ENCODE measurements at places on chromosomes 2 and 18.

DNA sequence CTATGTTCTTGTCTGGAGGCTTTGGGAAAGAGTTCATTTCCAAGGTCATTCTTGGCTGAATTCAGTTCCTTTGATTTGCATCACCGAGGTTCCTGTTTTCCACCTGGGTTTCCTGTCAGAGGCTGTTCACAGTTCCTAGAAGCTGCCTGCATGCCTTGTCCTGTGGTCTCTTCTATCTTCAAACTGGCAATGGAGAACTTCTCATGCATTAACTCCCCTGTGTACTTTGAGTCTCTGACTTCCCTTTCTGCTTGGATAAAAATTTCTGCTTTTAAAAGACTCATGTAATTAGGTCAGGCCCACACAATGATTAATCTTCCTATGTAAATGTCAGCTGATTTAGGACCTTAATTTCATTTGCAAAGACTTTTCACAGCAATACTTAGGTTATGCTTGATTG, 499.3 kb upstream of the FANCL start:
- DNase-seq = no peak

DNA sequence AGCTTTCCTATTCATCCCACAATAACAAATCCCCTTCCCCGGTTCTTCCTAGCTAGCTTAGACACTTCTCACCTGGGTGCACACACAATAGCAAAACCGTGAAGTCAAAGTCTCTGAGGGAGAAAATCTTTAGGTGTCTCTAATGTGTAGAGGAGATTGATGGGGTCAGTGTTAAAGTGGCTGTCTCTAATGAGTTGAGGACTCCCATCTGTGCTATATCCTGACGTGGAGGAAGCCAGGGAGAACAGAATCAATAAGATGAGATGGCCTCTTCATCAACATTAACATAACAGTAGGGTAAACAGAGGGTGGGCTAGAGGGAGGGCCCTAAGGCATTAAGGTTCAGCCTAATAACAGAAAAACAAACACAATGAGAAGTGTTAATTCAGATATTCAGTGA, 120.4 kb downstream of the SLC5A7 start:
- DNase-seq = no peak

- DNase-seq = no peak
Measured at GRCh38 chr2:11498543-11499034, 32.6 kb upstream of the E2F6 start.

DNA sequence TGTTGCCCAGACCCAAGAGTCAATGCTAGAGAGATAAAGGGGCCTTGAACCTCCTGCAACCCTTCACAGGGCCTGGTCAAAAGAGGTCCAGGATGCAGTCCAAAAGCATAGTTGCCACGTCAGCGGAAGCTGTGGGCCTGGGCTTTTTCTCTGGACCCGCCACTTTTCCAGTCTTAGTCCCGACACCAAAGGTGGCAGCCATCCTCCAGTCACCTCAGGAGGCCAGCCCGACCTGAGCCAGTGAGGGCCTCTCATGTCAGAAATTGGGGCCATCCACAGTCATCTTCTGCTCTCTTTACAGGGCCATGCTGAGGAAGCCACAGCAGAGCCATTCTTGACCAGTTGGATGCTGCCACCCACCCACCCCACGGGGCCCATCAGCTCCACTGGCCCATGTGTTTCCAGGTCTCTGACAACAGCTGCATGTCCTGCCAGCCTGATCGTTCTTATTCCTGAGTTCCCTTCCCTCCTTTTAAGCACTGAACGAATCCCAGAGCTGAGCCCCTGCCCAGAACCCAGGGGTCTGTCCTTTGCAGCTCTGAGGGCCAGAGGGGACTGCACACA, 34.1 kb upstream of the KLHL29 start:
- DNase-seq = no peak

DNA sequence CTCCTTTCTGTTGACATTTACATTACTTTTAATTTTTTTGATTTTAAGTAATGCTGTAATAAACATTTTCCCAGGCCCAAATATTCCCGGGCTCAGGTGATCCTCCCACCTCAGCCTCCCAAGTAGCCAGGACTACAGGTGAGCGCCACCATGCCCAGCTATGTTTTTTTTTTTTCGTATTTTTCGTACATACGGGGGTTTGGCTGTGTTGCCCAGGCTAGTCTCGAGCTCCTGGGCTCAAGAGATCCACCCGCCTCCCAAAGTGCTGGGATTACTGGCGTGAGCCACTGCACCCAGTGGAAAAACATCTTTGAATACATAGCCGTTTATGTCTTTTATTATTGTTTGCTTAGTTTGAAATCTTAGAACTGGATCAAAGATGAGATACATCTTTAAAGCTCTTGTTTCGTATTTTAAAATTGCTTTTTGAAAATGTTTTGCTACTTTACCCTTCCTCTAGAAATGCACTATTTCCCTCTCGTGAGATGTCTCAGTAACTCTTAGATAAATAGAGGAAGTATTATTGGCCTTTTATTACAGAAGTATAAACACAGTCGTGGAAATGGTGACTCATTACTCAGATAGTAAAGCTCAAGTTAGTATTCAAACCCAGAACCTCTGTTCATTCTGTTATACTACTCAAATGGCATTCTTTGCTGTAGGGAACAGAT, 2.4 kb downstream of the SMCHD1 start:
- DNase-seq = no peak

DNA sequence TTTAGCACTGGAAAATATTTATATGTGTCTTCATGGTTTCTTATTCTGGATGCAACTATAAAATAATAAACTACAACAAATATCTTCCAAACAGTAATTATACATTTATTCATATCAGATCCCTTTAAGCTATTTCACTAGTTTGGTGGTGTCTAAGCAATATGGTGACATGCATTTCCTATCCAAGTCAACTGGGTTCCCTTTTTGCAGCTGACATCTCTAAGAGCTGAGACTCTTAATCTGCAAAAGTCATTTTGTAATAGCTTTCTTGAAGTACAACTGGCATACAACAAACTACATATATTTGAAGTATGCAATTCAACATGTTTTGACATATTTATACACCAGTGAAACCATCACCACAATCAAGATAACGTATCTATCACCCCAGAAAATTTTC, 59.9 kb upstream of the SLC1A4 start:
- no peak for DNase-seq

GRCh38 chr2:191441496-191442214, 196.5 kb downstream of the MYO1B start:
- no peak for DNase-seq

GRCh38 chr2:147110317-147110716, 734.5 kb upstream of the ACVR2A start:
- DNase-seq = no peak

DNA sequence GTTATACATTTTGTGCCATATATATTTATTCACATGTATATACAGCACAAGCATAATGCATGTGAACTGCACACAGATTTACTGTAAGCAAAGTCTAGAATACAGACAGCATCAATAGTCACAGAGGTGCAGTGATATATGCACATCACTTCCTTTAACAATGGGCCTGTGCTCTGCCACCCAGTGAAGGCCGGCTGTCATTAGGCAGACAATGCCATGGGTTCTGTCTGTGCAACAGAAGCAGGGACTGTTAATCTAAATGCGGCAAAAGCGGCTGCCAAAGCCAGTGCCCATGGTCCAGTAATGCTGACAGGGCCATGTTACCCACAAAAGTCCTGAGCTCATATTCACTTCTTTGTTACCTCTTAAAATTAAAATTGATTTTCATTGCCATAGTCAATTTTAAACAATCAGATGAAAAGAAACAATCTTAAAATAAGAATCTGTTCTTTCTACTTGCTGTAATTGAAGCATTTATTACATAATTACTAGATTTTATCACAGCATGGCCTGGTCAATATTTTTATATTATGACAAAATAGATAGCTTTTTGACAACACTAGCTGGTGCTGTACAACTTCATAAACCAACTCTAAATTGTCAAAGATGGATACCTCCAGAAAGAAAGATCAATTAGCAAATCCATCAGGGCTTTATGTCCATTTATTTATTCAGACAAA, 232.0 kb downstream of the STK39 start:
- DNase-seq = no peak

DNA sequence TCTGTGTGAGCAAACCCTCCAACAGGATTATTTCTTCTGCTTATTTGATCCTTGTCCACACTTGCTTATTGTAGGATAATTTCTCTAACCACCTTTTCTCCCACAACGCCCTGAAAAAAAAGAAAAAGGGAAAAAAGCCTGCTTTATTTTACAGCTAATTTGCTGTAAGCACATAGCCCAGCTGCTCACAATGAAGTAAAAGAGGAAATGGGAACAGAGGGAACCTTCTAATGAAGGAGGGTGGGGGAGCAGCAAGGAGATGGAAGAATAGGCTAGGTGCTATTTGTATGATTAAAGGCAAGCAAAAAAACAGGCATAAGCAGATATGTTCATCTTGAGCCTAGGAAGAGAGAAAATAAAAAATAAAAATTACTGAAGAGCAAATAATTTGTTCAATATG, 331.6 kb downstream of the TXNL1 start:
- no peak for DNase-seq

- DNase-seq = no peak
Measured at GRCh38 chr18:7370802-7371201, 139.9 kb downstream of the LRRC30 start.

GRCh38 chr18:61898640-61899101, 5.9 kb upstream of the RNF152 start:
- no peak for DNase-seq

GRCh38 chr2:529424-529823, 147.8 kb downstream of the TMEM18 start:
- no peak for DNase-seq

- no peak for DNase-seq
Measured at GRCh38 chr2:109046925-109047508, 58.0 kb upstream of the EDAR start.

GRCh38 chr2:119688616-119689015, 9.6 kb downstream of the TMEM177 start:
- DNase-seq = no peak

DNA sequence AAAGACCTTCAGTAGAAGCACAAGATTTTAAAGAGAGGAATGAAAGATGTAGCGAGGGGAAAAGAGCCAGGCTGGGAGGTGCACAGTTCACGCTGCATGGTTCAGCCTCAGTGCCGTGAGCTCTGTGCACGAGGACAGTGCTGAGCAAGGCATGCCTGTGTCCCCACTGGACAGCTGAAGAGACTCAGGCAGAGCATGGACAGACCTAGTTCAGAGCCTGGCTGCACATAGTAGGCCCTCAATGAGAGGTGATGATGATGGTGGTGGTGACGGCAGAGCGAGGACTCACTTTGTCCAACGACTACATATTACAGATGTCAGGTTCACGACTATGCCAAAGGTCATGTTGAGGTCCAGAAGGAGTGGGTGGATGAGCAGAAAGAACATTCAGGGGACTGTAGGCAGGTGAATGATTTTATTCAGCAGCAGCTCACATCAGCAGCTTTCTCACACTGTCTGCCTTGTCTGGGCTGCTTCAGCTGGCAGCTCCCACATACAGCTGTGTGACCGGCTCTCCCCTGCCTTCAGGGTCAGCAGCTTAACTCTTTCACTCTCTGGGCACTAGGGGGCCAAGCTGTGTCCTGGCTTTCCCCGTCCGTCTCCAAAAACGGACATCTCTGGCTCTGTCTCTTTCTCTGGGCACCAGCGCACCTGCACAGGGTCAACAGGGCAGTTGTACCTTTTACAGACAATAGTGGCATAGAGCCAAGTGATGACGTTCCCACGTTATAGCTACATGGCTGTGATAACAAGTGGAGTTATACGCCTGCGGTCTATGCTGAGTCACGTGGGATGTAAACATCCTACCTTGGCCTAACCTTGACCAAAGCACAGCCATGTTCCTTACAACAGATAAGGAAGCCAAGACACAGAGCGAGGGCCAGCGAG, 128.8 kb upstream of the MSH6 start:
- DNase-seq = no peak

GRCh38 chr2:41896186-41896846, 151.5 kb upstream of the PKDCC start:
- DNase-seq = no peak

GRCh38 chr2:96655526-96655925, 13.0 kb downstream of the FER1L5 start:
- no peak for DNase-seq

GRCh38 chr2:184314829-184315228, 283.5 kb upstream of the ZNF804A start:
- DNase-seq = no peak

- DNase-seq = no peak
Measured at GRCh38 chr2:45067859-45068570, 58.8 kb upstream of the SIX2 start.

DNA sequence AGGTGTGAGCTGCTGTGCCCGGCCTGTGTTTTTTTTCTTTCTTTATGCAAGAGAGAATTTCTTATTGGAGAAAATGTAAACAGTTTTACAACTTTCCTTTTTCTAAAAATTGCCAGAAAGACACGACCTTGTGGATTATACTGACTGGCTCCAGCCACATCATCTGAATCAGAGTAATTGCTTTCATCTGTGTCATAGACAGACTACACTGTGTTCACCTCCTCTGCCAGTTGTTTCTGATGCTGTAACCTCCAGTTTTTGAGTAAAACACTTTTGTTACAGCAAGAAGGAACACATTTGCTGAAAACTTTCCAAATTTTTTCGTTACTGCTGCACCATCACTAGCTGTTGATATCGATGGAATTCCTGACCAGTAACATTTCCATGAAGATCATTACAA, 43.9 kb upstream of the PLEKHM3 start:
- DNase-seq = no peak

DNA sequence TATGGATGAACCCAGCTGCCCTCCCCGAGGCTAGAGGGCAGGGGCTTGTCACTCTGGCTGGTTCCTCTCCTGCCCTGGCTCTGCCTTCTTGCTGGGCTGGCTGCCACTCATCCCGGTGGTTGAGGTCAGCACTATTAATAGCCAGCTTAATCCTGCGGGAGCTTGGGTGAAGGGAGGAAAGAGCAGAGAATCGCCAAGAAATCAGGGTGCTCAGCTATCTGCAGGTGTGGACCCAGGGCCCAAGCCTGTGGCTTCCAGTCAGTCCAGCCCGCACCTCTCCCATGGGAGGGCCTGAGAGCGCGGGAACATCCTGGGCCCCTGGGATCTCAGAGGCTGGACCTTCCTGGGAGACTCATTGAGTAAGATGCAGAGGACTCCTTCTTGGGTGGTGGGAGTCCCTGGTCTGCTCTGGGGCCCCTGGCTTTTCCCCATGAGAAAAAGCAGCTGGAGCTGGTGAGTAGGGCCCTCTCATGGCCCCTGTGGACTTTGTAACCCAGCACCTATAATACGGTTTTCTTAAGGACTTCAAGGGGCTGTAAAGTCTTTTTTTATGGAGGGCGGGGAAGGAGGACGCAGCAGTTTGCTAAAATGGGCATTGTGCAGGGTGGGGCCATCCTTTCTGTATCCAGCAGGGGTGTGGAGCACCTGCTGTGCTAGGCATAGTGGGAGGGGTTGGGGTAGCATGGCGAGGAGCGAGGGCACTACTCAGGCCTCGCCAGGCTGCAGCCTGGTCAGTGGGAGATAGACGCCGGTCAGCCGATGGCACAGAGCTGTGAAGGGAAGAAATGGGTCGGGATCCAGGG, 27.4 kb upstream of the CNNM3 start:
- DNase-seq = no peak

- no peak for DNase-seq
Measured at GRCh38 chr2:39640107-39640506, 25.6 kb upstream of the TMEM178A start.

GRCh38 chr2:186459009-186459408, 27.1 kb upstream of the ZC3H15 start:
- DNase-seq = no peak

GRCh38 chr2:26767129-26767528, 3.0 kb downstream of the SLC35F6 start:
- no peak for DNase-seq

- DNase-seq = no peak
Measured at GRCh38 chr2:18169121-18169892, 290.8 kb downstream of the KCNS3 start.

Measured in activated CD8-positive, alpha-beta memory T cell treated with anti-CD3 and anti-CD28 coated beads, Interleukin-2, amount 50 U/mL, for 48 hours (primary cell).